Stimulated activated CD8-positive, alpha-beta memory T cell treated with anti-CD3 and anti-CD28 coated beads, Interleukin-7, amount 100 ng/mL, for 48 hours (primary cell): ENCODE measurements at places on chromosomes 2 and 18.

DNA sequence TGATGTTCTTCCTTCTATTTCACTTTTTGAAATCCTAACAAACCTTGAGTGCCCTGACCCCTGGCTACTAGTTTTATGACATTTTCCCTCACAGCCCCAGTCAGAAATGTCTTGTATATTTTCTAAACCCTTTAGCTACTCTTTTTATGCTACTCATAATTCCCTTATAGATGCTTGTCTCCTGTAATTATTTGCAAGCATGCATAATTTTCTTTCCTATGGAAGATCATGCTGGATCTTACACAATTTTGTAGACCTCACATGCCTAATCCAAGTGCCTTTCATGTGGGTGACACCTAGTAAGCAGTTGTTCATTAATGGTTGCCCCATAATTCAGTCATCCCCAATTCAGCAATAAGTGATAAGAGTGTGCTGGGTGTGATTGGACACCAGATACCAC is 6.9 kb downstream of the GPD2 start:
- no peak for DNase-seq

- no peak for DNase-seq
Measured at GRCh38 chr18:44750774-44751173, 70.1 kb downstream of the SETBP1 start.

DNA sequence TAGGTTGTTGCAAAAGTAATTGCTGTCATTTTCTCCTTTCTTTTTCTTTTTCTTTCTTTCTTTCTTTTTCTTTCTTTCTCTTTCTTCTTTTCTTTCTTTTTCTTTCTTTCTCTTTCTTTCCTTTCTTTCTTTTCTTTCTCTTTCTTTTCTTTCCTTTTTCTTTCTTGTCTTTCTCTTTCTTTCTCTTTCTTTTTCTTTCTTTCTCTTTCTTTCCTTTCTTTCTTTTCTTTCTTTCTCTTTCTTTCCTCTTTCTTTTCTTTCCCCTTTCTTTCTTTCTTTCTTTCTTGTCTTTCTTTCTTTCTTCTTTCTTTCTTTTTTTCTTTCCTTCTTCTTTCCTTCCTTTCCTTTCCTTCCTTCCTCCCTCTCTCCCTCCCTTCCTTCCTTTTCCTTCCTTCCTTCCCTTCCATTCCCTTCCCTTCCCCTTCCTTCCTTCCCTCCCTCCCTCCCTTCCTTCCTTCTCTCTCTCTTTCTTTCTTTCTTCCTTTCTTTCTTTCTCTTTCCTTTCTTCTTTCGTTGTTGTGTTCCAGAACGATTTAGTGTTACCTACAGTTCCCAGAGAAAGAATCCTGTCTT is 178.9 kb downstream of the RPIA start:
- DNase-seq = no peak

DNA sequence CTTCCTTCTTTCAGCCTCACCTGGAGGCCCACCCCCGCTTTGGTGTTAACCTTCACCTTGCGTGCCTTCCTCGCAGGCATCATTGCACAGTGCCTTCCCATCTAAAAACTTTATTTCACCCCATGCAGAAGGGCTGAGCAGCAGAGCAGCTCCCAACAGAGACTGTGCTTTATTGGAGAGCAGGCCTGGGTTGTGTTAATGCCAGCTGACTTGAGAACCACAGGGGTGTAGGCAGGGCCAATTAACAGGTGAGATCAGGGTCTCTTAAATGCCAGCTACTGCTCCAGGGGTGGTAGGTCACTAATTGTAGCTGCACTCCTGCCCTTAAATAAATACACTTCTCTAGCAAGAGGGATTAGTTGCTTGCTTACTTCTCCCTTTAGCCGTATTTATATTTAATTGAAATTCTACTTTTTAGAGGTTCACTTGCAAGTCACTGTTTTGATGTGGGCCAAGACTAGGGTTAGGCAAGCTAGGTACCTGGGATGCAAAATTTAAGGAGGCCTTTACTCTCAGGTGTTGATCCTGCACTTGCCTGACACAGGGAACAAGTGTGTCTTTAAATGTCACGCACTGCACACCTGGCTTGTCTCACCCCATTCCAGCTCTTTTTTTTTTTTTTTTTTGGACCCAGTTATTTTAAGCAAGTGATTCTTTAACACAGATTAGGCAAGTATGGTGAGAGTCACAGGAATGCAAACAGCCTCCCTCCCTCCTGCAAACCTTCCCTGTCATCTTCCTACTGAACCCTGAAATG is 54.5 kb downstream of the LYPD1 start:
- DNase-seq = no peak
